ENCODE measurements at places on chromosomes 13 and 19. TPM values are rescaled to one million over a fixed set of nuclear protein-coding genes. Genes with fewer than 3 reads are reported as not detected.

The PSG6 gene
- not detected for total RNA-seq

The ZNF135 gene
- total RNA-seq, result 1.2 TPM

The NXNL1 gene
- not detected for total RNA-seq

The ZSWIM4 gene
- total RNA-seq, result 44.7 TPM

The ZNF83 gene
- total RNA-seq, result 31.3 TPM

The MEIS3 gene
- 0.63 TPM for total RNA-seq

The SBSN gene
- total RNA-seq, result not detected

The ATXN8OS gene
- not detected for total RNA-seq

The ZNF98 gene
- total RNA-seq, result 0.29 TPM

The ANKLE1 gene
- total RNA-seq, result 0.39 TPM

Data from glomerular endothelial cell (primary cell).